GF-D8 (cell line): ENCODE measurements at places on chromosomes 13 and 19.
A peak's percentile ranks its signal among the peaks of the same experiment; 100 is the strongest.

DNA sequence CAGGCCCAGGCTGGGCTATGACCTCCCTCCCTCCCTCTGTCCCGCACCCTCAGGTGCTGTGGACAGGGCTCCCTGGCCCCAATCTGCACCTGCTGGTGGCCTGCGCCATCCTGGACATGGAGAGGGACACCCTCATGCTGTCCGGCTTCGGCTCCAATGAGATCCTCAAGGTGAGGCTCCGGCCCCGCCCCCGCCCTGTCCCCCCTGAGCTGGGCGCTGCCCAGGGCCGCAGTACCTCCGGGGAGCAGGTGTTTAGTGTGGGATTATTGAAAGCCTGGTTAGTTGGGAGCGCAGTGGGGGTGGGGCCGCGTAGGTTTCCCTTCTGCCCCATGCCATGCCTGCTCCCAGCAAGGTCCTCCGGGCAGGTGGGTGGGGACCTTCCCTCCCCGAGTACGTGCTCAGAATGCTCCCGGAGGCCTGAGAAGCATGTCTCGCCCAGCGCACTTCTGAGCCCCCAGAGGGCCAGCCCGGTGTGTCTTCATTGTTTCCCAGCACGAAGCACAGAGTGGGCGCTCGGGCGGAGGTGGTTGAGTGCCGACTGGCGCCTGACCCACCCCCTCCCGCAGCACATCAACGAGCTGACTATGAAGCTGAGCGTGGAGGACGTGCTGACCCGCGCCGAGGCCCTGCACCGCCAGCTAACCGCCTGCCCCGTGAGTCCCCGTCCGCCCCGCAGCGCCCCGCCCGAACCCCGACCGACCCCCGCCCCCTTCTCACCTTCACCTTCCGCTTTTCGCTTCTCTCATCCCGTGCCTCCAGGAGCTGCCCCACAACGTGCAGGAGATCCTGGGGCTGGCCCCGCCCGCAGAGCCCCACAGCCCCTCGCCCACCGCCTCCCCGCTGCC is 8.8 kb downstream of the IL4I1 start:
- DNase-seq = no peak

- DNase-seq = no peak
Observed at GRCh38 chr13:100899720-100900316, 225.2 kb upstream of the TMTC4 start.

DNA sequence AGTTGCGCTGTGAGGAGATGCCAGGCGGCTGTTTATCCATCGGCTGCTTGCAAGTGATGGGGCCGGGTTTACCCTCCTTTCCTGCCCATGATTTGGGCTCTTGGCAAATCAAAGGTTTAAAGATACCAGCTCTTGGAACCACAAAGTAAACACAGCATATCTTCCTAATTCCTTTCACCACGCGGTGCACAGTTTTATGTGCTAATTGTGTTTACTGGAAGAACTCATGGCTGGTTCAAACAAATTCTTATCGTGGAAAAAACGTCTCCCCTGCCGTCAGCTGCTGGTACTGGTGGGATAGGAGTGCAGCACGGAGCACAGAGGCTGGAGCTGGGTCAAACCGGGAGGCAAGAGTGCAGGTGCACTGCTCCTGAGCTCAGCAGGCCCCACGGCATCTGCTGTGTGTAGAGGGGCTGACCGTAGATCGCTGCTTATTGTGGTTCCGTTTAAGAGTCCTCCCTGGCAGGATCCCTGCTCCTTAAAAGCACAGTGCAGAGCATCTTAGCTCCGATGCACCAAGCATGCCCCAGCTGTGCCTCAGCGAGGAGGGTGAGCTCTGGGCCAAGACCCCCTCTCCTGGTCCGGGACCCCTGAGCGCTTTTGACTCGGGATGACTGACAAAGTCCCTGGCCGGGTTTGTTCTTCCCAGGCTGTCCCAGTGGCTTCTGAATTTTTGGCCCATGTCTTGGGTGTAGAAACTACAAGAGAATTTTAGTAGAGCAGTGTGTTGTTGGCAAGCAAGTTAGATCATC is 51.3 kb upstream of the GAS6 start:
- DNase-seq = no peak

GRCh38 chr13:96089749-96090239 is at the start of gene HS6ST3:
TSS of gene HS6ST3 (plus strand) at chr13:96090107.
- DNase-seq = no peak

- DNase-seq = no peak
Observed at GRCh38 chr13:110653851-110654250, 38.5 kb downstream of the NAXD start.

GRCh38 chr19:28201462-28201943 is 1011.4 kb downstream of the UQCRFS1 start:
- DNase-seq = no peak

DNA sequence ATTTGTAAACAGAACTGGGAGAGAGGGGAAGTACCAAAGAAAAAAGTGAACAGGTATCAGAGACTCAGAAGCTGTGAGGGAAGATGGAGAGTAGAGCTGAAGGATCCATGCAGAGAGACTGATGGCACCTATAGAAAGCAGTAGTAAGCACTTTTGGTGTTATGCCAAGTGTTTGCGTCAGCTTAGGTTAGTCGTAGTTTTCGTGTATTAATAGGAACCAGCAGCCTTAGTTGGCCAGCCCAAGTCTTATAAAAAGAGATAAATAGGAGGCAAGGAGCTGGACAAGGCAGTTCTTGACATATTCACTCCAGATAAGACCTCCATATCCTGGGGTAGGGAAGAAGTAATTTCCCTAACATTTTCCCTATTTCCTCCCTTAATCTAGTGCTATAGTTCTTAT is 214.2 kb downstream of the OXGR1 start:
- no peak for DNase-seq

DNA sequence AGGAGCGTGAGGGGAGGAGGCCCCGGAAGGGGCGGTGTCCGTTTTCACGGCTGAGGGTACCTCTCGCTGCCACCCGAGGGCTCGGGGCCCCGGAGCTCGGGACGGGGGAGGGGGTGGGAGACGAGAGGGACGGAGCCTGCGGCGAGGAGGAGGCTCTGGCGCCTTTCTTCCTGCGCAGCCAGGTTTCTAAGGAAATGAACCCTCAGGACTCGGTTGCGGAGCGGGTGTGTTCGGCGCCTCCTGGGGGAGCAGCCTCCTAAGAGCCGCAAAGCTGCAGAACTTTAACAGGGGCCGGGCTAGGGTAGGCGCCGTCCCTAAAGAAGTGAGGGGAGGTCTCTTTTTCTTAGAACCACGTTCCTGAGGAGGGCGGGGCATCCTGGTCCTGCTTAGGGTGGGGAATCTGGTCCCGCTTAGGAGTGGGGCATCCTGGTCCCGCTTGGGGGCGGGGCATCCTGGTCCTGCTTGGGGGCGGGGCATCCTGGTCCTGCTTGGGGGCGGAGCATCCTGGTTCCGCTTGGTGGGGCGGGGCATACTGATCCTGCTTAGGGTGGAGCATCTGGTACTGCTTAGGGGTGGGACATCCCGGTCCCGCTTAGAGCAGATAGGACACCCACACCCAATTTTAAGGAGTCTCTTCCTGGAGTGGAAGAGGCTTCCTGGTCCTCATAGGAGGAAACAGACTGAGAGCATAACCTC is 6.2 kb downstream of the SYT5 start:
- DNase-seq = no peak

DNA sequence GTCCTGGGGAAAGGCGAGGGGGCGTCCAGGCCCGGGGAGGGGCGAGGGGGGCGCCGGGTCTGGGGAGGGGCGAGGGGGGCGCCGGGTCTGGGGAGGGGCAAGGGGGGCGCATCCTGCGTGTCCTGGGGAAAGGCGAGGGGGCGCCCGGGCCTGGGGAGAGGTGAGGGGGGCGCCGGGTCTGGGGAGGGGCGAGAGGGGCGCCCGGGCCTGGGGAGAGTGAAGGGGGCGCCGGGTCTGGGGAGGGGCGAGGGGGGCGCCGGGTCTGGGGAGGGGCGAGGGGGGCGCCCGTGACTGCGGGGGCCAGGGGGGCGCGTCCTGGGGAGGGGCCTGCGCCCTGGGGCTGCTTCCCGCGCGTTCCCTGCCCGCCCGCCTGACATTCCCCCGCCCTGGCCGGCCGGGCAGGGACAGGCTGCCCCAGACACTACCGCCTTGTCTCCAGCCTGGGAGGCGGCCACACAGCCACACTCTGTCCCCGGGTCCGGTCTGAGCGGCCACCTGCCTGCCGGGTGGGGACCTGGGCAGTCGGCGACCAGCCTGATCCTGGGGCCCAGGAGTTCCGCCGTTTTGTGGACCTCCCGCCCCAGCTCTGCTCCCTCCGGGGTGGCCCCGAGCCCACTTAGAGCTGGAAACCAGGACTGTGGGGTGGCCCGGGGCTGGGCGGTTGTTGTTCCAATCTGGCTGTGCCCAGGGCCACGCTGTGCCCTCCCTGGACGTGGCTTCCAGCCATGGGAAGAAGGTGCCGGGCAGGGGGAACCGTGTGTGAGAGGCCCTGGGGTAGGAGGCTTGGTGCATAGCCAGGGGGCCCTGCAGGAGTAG is 11.8 kb downstream of the PALM start:
- DNase-seq = no peak

GRCh38 chr13:24223341-24224231 is 63.1 kb downstream of the SPATA13 start:
- DNase-seq = no peak

DNA sequence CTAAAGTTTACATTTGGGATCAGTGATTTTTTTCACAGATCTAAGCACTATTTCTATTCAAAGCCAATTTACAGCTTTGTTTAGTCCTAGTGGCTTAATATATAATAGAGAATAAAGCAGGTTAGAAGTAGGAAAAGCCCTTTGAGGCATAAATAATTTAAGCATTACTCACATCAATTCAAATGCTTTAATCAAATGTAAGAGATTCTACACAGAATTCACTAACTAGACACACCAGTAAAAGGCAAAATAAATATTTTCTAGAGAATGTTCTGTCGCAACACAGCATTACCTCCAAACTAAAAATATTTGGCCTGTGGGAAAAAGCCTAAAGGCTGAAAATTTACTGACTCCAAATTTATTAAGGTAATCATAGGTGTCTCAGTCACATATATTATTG is 31.3 kb downstream of the KCTD12 start:
- DNase-seq = no peak

GRCh38 chr19:13211426-13212308 is 61.5 kb downstream of the IER2 start:
- no peak for DNase-seq

DNA sequence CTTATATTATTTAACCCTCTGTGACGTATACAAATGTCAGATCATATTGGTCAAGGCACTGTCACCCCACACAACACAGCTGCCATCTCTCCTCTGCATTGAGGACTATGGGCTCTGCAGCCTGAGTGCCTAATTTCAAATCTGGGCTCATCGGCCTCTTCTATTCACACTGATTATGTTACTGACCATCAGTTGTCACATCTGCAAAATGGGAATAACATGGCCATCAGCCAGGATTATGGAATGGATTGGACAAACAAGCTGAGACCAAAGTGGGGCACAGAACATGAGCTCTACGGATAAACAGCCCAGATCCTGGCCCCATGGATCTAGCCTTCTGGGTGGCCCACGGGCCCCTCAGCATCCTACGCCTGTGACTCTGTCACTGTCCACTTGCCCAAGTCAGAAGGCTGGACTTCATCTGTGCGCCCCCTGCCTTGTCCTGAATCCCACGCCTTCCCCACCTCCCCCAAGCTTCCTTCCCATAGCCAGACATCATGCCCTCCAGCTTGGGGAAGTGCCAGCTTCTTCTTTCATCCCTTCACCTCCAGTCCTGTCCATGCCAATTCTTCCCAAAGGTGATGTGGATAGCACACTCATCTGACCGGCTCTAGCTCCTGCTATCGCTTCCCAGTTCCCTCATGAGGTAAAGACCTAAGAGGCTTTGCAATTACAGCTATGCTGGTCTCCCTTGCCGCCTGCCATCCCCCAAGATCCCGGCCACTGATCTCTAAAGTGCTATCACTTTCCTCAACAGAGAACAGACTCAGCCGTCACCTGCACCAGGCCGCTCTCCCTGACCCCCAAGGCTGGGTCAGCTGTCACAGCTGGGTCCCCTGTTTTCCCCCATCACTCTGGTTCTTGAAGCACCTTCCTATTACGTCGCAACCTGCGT is 872 bp downstream of the FARSA start:
- DNase-seq = no peak

- no peak for DNase-seq
Observed at GRCh38 chr13:30752201-30752797, 17.0 kb downstream of the ALOX5AP start.

- DNase-seq = no peak
Observed at GRCh38 chr13:43285933-43286597, 262.7 kb downstream of the DNAJC15 start.

GRCh38 chr19:37304884-37305255 is 66.0 kb upstream of the ZNF527 start:
- no peak for DNase-seq

DNA sequence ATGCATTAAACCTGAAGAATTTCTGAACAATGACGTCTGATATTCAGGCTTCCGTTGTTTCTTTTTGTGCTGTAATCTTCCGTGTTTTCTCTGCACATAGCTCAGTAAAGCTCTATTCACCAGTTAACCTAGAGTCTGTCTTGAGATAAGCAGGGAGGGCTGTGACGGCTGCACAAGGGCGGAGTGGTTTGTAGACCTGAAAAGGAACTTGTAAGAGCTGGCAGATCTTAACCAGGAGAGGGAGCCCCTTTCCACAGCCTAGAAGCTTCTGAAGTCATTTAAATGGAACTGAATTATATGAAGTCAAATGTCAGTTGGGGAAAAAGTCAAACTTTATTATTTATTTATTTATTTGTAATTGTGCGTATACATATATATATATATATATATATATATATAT is 27.5 kb downstream of the DPRX start:
- peak; percentile 12 for DNase-seq

GRCh38 chr13:20719783-20720182 is 16.3 kb downstream of the IL17D start:
- no peak for DNase-seq
